ENCODE measurements at places on chromosomes 3 and 15. TPM values are rescaled to one million over a fixed set of nuclear protein-coding genes. Genes with fewer than 3 reads are reported as not detected.

RPL39L gene
- 13.8 TPM for total RNA-seq

C3orf20 gene
- total RNA-seq: not detected

CTXND1 gene
- total RNA-seq: not detected

CAND2 gene
- 8.3 TPM for total RNA-seq

MAP1A gene
- 171 TPM for total RNA-seq

WDR53 gene
- 9.0 TPM for total RNA-seq

COL8A1 gene
- 85.7 TPM for total RNA-seq

SELENOT gene
- total RNA-seq: 151 TPM

PAQR5 gene
- 1.0 TPM for total RNA-seq

GOLGA6A gene
- not detected for total RNA-seq

CHRNA7 gene
- total RNA-seq: not detected

POLG gene
- 46.5 TPM for total RNA-seq

NANOGP8 gene
- not detected for total RNA-seq

MESP1 gene
- 0.13 TPM for total RNA-seq

LHFPL4 gene
- total RNA-seq: not detected

TTLL13 gene
- not detected for total RNA-seq

HHATL gene
- total RNA-seq: not detected

ELP6 gene
- total RNA-seq: 34.5 TPM

CNTN6 gene
- total RNA-seq: not detected

RASGRP1 gene
- 0.59 TPM for total RNA-seq

SLC27A2 gene
- 1.4 TPM for total RNA-seq

BSN gene
- total RNA-seq: 0.07 TPM

CHST14 gene
- 32.1 TPM for total RNA-seq
